Stimulated activated CD4-positive, alpha-beta T cell treated with anti-CD3 and anti-CD28 coated beads, Interleukin-15, amount 100 ng/mL, for 1 hour (primary cell): ENCODE measurements at places on chromosomes 12 and 14.
A peak's percentile ranks its signal among the peaks of the same experiment; 100 is the strongest.

GRCh38 chr14:66247662-66248193 lies 238.4 kb upstream of the CCDC196 start:
- no peak for DNase-seq

GRCh38 chr12:120067901-120068300 lies 48.7 kb downstream of the RAB35 start:
- no peak for DNase-seq

GRCh38 chr12:48869191-48869590 lies 3.5 kb upstream of the RND1 start:
- no peak for DNase-seq

DNA sequence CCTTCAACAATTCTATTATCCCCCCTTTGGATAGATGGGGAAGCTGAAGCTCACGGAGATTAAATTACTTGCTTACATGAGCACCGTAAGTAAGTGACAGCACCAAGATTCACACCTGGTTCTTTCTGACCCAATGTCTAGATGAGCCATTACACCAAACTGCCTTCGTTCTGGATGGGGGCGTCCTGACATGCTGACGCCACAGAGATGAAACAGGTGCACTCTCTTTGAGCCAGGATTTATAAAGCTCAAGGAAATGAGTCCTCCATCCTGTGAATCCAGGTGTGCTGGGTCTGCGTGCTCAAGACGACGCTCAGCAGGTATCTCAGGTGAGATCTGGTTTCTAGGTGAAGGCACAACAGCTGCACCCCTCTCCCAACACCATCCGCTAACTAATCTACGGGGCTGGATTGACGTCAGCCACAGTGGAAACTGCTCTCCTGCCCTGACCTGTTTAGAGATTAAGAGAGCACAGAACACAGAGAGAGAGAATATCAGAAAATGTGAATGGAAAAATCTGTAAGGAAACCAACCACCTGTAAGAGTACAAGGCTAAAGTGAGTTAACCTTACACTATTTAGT lies 61.6 kb downstream of the KSR2 start:
- no peak for DNase-seq

GRCh38 chr14:31545328-31545727 lies 15.9 kb upstream of the NUBPL start:
- no peak for DNase-seq

GRCh38 chr12:116924558-116925453 lies 14.1 kb downstream of the FBXW8 start:
- DNase-seq, result peak; percentile 13

- no peak for DNase-seq
Measured at GRCh38 chr12:65685514-65685913, 138.8 kb upstream of the HMGA2 start.

- DNase-seq, result no peak
Measured at GRCh38 chr12:110115675-110116074, 8.5 kb upstream of the IFT81 start.

GRCh38 chr14:83611906-83612390 lies 1918.0 kb upstream of the FLRT2 start:
- no peak for DNase-seq

DNA sequence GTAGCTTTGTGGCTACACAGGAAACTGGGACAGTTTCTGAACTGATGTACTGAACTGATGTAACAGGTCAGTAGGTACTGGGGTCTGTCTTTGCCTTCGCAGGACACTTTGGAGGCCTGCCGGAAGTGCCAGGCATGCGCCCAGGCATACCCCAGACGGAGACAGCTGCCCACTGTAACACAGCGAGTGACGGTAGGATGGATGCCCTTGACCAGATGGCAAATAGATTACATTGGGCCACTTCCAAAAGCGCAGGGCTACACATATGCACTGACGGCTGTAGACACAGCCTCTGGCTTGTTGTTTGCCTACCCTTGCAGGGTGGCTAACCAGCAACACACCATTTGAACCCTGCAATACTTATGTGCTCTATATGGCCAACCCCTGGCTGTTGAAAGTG lies 94.1 kb upstream of the TMPO start:
- DNase-seq, result no peak
